ENCODE measurements at places on chromosomes 16 and 17. TPM values are rescaled to one million over a fixed set of nuclear protein-coding genes. Genes with fewer than 3 reads are reported as not detected.

DNA sequence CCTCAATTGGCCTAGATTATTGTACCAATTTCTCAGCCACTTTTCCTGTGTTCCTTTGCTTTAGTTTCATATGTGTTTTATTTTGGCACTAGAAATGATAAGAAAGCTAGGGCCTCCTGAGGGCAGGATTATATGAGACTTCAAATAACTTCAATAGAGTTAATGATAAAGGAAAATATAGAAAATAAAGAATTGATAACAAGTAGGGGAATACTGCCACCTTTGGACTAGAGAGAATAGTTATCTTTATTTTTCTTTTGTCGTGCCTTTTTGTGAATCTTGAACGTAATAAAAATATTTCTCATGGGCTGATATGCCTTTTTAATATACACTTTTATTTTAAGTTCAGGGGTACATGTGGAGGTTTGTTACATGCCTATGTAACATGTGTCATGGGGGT lies 29.3 kb upstream of the RBL2 start:
- DNase-seq, result no peak

DNA sequence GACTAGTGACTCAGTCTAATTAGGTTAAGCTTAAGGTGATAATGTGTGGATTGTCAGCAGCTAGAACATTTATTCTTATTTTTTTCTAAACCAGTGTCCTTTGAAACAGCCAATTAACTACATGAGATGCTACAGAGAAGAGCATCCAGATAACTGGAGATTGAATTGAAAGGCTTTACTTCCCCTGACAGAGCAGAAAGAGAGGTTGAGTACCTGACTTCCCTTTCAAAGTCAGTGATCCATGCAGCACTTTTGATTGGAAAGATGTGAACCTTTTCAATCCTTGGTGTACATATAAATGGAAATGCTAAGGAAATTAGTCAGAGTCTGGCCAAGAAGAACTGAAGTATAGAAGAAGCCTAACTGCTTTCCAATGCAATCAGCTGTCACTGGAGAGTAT lies 653.8 kb downstream of the CDH8 start:
- no peak for DNase-seq

GRCh38 chr16:48862087-48862532 lies 252.1 kb upstream of the N4BP1 start:
- no peak for DNase-seq

DNA sequence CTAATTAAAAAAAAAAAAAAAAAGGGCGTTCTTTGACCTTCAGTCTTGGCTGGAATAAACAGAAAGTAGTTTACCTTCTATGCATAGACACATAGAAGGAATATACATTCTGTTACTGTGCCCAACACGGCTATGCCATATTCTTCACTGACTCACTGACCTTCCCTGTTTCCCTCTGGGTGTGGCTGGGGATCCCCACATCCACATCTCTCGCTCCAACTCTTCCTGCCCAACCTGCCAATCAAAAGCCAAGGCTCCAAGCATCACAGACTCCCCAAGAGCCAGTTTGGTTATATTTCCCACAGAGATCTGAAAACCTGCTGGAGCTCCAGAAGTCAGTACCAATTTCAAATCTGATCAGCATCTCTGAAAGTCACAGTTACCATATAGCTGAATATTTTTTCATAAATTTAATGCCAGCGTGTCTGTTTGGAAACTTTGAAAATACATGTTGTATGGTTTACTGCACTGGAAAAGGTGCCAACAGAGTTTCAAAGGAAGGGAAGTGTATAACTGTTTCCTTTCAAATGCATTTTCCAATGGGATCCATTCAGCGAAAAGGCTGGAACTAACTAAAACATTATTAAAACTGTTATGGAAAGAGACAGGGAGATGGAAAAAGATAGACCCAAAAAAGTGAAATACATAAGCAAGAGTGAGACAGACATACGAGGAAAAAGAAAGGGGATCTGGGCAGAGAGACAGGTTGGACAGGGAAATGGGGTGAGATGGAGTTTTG lies 91.8 kb downstream of the SMG6 start:
- DNase-seq, result no peak

DNA sequence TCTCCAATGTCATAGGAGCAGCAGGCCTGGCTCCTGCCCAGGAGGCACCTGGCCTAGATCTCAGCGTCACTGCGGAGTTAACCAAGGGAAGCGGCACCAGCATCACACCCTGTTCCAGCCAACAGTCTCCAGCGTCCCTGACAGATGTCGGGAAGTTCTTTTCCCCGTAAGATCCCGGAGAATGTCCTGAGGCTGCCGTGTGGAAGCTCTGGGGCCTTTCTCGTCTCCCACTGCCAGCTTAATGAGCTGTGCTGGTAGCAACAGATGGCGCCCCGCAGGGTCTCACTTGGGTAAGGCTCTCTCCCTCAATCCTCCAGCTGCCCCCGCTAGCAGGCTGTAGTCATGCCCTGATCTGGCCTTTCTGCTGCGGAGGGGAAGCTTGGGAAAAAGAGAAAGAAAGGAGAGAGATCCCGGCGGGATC lies 57.5 kb downstream of the MARCHF10 start:
- DNase-seq, result no peak

CHST6 gene
- total RNA-seq, result not detected

PRSS33 gene
- total RNA-seq, result not detected
